ENCODE measurements at places on chromosomes 6 and 20.

- DNase-seq, result no peak
These were observed 54.0 kb downstream of the TMEM242 start for GRCh38 chr6:157269261-157269794.

- DNase-seq, result no peak
These were observed 178.6 kb downstream of the PDE7B start for GRCh38 chr6:136030131-136030530.

GRCh38 chr20:61656198-61656597 is 404.1 kb downstream of the CDH4 start:
- DNase-seq, result no peak

- no peak for DNase-seq
These were observed 27.8 kb upstream of the TTPAL start for GRCh38 chr20:44447827-44448419.

DNA sequence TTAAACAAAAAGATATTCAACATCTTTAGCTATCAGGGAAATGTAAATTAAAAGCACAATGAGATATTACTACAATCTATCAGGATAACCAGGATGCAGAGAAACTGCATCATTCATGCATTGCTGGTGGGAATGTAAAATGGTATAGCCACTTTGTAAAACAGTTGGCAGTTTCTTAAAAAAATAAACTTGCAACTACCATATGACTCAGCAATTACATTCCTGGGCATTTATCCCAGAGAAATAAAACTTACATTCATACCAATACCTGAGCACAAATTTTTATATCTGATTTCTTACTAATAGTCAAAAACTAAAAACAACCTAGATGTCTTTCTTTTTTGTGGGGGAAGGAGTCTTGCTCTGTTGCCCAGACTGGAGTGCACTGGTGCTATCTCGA is 190.3 kb upstream of the TAB2 start:
- no peak for DNase-seq

- no peak for DNase-seq
These were observed 4.9 kb downstream of the ADGRB3 start for GRCh38 chr6:68639826-68640490.

DNA sequence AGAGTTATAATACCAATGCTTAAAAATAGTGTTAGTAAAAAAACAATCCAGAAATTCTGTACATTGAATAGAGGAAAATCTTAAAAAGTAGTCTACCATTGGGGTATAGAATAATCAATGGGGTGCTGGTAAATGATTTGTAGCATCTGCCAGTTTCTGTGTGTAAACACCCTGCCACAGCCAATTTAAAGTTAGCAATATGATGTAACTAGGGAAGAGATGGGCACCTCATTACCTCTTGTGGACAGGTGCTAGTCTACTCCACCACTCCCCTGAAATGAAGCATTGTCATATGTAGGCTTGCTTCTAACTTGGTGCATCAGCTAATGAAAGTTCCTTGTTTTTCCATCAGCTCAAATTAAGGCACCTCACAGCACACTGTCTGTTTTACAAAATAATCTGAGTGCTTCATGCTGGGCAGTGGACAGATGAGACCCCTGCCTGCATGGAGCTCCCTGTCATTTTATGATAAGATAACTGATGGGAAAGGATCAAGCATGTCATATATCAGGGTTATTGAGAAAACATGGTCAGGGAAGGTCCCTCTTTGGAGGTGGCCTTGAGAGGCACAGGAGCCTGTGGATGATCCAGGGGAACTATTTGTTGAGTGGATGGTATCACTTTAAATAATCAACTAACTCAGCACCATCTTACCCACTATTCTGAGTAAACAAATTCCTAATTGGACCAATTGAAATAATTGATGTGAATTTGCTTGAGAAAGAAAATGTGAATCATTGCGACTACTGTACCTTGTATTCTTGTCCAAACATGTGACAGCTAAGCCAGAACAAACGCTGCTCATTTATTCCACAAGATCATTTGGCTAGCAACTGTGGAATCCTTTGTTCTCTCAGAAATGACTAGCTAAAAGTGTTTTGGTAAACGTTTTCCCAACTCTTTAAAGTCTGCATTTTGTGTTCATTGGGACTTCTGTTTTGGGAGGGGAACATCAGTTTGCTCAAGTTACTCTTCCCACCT is 45.9 kb upstream of the CSE1L start:
- DNase-seq, result no peak

DNA sequence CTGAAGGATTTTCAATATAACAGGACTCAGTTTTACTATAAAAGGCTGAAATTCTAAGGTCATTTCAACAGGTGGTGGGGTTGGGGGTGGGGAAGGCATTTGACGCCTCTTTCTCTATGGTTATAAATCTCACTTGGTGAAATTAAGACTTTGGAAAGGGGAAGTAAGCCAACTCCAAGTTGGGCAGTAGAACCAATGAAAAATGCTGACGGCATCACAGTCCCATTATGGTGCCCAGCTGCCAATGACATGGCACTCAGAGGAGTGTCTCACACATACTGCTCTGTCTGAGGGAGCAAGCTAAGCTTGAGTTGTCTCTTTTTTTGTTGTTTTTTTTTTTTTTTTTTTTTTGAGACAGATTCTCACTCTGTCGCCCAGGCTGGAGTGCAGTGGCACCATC is 4.7 kb downstream of the SLC16A10 start:
- no peak for DNase-seq

DNA sequence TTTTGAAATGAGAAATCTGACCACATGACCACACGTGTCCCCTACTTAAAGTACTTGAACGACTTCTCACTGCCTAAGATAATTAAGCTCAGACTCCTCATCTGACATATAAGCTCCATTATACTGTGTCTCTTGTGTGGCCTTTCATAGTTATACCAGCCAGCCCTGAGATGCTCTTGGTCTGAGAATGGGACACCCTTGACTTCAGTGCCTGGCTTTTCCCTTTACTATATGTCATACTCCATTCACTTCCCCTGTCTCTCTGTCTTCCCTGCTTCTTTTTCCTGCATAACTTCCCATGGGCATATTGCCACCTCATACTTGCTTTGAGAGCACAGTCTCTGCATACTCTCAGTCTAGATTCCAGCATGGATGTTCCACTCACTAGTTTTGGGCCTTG is 53.4 kb upstream of the TINAG start:
- DNase-seq, result no peak

DNA sequence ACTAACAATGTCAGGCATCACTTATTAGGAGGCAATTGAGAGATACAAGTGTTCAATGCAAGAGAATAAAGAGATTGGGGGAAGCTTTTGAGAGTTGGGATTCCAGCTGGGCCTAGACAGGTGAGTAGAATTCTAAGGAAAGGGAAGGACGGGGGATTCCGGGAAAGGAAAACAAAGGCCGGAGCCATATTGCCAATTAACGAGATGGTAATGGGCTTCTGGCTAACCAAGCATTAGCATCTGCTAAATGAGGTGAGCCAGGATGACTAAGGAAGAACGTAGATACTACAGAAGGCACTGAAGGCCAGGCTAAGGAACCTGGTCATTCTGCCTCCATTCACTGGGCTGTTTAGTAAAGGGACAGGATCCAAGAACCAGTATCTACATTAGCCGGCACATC is 10.5 kb downstream of the FYN start:
- no peak for DNase-seq

DNA sequence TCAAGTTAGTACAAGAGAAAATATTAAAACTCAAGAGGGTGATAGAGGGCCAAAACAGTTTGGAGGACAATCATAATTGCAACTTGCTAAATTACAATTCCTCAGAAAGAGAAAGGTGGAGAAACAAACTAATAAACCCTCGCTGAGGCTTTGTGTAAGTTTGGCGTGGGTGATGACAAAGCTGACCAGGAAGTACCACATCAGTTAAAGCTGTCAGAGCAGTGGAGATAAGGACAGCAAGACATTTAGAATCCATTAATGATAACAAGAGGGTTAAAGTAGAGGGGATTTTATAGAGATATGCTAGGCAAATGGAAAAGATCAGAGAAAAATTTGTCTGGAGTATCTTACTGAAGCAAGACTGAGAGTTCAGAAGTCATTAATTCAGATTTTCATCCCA is 334.4 kb downstream of the TFAP2B start:
- no peak for DNase-seq

- no peak for DNase-seq
These were observed 128.1 kb downstream of the OPRM1 start for GRCh38 chr6:154167126-154167525.

DNA sequence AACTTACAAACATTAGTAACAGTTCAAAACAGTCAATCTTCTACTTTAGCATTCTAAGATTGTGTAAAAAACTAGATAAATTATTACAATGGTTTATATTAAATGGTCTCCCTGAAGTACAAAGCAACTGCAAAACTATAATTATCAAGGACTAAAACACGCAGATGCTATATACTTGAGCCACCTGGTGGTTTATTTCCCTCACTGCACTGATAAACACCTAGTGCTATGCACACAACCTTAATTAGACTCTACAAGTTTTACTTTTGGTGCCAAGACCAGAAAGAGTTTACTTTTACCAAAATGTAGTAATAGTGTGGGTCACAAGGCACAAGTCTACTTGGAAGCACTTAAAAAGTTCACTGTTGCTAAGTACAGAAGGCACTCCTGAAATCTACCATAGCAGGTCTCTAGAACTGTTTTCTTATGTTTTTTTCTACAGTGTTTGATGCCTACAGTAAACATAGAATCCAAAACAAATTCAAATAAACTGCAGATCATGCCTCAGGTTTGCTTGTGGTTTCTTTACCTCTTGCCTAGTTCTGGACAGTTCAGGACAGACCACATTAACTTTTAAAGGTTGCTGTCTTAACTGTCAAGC is 49.2 kb downstream of the GMDS start:
- peak; percentile 61 for DNase-seq

DNA sequence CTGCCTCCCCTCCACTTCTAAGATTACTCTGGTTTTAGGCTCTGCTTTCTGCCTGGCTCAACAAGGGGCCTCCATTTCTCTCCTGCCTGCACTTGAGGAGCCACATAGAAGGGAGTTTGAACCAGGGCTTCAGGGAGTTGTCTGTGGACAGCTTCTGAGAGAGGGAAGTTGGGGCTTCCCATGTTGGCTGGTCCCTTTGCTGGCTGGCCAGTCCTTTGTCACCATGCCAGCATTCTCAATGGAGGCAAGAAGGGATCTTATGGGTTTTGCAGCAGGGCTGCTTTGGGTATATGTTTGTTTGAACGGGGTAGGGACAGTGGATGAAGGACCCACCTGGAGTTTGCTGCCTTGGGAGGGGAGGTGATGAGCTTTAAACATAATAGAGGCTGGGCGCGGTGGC is 124.9 kb downstream of the CARMIL1 start:
- no peak for DNase-seq

GRCh38 chr6:139919107-139920026 is 544.9 kb upstream of the CITED2 start:
- DNase-seq, result no peak

GRCh38 chr6:168017629-168018028 is 20.2 kb downstream of the KIF25 start:
- no peak for DNase-seq

GRCh38 chr6:121743691-121744090 is 308.2 kb downstream of the GJA1 start:
- no peak for DNase-seq

- no peak for DNase-seq
These were observed 182.7 kb downstream of the TBX18 start for GRCh38 chr6:84581494-84582259.

- DNase-seq, result no peak
These were observed 9.7 kb downstream of the CNBD2 start for GRCh38 chr20:35978041-35978513.

GRCh38 chr20:15700147-15700765 is 873.0 kb downstream of the KIF16B start:
- DNase-seq, result no peak

GRCh38 chr6:92762443-92763273 is 656.7 kb downstream of the EPHA7 start:
- DNase-seq, result no peak

DNA sequence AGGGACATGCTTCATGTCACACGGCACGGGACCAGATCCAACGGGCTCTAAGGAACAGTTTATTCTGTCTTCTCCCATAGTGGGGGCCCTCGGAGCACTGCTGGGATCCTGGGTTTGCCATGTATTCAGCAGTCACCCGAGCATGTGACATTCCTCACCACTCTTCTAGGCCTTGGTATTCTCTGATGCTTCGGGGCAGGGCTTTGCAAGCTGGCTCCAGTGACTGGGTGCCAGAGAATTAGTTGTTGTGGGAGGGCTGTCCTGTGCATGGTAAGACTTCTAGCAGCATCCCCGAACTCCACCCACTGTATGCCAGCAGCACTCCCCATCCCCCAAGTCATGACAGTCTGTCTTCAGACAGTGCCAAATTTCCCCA is 5.4 kb downstream of the CCN5 start:
- no peak for DNase-seq

DNA sequence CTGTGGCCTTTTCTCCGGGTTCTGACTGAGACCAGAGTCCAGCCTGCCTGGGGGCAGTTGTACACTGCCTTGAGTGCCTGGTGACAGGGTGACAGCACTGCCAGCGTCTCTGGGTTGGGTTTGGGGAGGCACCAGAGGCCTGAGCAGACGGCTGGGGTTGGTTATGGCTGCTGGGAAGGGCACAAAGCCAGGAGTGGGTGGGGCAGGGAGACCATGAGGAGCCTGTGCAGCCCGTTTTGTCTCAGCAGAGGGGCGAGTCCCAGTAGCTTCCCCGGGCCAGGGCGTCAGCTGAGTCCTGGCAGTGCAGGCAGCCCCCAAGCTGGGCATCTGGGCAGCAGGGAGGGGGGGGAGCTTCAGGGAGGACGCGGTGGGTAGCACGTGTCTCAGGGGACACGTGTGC is 15.3 kb upstream of the SULF2 start:
- DNase-seq, result no peak

DNA sequence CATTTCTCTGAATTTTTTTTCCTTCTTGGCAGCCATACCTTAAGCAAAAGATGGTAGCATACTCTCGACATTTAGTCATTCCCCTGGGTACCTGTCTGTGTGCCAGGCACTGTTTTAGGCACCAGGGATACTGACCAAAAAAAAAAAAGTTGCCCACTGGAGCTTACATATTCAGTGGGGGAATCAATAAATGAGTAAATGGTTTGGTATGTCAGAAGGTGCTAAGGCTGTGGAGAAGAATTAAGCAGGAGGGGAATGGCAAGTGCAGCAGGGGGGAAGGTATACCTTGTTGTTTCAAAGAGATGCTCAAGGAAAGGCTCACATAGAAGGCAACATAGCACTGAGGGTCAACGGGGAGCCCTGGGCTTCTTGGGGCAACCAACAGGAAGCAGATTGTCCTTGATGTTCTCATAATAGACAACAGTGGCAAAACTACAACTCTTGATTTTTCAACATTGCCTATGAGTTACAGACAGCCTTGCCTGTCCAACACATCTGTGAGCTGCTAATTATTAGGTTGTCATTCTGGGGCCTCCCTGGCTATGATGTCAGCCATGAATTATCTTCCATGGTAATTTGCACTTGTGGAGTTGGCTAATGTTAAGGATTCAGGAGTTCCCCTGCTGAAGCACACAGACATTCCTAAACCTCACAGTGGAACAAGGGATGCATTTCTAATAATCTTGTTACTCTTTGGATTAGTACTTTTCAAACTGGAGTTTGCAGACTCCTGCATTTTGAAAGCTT is 19.6 kb downstream of the NT5E start:
- DNase-seq, result no peak

DNA sequence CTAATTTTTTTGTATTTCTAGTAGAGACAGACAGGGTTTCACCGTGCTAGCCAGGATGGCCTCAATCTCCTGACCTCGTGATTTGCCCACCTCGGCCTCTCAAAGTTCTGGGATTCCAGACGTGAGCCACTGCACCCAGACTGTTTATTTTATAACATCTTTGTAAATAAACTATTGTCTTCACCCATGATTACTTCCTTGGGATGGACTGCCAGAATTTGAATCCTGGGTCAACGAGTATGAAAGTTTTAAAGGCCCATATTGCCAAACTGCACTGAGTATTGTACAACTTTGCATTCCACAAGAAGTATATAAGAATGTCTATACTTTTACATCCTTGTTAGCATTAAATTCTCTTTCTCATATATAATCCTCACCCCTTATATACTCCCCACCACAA is 38.6 kb downstream of the ZHX3 start:
- no peak for DNase-seq
